ENCODE measurements at places on chromosomes 2 and 18.

DNA sequence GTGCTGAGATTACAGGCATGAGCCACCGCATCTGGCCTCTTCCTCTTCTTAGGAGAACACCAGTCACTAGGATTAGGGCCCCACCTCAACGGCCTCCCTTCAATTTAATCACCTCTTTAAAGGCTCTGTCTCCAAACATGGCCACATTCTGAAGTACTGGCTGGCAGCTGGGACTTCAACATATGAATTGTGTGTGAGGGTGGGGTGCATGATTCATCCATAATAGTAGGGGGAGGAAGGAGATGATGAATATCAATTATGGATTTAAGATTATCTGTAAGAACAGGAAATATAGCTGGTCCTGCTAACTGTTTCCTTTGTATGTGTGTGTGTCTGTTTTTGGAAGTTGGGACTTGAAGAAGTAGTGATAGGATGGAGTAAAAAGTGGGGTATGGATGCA, 14.7 kb upstream of the EPG5 start:
- DNase-seq, result no peak

- peak; percentile 77 for DNase-seq
Observed at GRCh38 chr2:10412380-10412779, 35.7 kb downstream of the ODC1 start.

DNA sequence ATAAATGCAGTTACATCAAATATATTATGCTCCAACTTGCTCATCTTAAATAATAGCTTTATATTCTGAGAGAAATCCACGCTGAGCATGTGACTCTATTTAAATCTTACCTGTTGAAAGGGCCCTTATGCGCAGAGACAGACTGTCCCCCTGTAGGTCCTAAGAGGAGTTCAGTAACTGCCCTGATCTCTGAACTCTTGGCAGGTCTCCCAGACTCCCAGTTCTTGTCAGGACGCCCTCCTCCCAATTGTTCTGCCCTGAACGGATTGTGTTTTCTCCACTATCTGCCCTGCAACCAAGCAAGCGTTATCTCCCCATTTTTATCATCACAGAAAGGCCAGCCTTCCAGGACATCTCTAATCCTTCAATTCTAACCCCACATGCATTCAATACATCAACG, 954.6 kb downstream of the TSN start:
- no peak for DNase-seq

- no peak for DNase-seq
Observed at GRCh38 chr2:6832596-6833299, 33.0 kb downstream of the CMPK2 start.

DNA sequence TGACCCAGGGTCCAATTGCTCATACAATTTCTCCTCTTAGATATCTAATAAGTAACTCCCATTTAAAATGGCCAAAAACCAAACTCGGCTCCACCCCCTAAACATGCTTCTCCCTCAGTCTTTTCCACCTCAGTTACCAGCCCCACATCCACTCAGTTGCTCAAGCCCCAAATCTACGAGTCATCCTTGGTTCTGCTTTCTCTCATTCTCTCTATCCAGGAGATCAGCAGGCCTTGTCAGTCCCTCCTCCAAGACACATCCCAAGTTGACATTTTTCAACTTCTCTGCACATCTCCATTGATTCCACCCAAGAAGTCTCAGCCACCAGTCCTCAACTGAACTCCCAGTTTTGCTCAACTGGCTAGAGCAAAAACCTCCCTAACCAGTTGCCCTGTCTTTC, 40.5 kb upstream of the RTN4 start:
- DNase-seq, result peak; percentile 40

- DNase-seq, result no peak
Observed at GRCh38 chr2:202612145-202612544, 22.6 kb upstream of the FAM117B start.

GRCh38 chr2:198490748-198491147, 686.4 kb downstream of the PLCL1 start:
- DNase-seq, result no peak

DNA sequence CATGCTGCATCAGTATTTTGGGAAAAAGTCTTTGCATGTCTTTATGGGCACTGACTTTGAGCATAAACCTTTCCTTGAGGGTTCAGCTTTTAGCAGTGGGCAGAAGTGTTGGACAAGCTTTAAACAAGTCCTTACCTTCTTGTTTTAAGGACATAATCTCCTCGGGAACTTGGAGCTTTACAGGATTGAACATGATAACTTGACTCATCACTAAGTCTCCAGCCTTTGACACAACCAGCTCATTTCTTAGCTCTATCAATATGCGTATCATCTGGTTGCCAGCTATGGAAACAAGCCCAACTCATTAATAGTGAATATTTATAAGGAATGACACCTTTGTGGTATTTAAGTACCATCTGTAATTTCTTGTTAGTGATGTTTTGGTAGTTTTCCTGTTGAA, 21.0 kb upstream of the RAB27B start:
- DNase-seq, result no peak

GRCh38 chr2:186569897-186570296, 20.0 kb upstream of the ITGAV start:
- DNase-seq, result no peak

- DNase-seq, result no peak
Observed at GRCh38 chr2:88932686-88933085, 241.2 kb downstream of the RPIA start.

DNA sequence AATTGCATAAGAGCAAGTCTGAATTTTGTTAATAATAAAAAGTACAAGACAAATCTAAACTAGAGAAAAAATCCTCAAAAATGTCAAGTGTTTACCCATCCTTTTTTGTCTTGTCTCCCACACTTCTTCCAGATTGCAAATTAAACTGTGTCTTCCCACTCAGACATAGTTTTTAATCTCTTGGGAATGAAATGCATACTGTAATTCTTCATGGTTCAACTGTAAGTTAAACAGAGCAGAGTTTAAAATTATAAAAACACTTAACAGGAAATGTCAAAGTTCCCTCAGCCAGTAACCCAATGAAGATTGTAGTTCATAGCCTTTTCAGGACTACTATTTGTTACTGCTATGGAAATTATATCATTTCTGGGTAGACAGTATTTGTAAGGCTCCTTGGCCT, 171.8 kb downstream of the UBE2E3 start:
- DNase-seq, result no peak

DNA sequence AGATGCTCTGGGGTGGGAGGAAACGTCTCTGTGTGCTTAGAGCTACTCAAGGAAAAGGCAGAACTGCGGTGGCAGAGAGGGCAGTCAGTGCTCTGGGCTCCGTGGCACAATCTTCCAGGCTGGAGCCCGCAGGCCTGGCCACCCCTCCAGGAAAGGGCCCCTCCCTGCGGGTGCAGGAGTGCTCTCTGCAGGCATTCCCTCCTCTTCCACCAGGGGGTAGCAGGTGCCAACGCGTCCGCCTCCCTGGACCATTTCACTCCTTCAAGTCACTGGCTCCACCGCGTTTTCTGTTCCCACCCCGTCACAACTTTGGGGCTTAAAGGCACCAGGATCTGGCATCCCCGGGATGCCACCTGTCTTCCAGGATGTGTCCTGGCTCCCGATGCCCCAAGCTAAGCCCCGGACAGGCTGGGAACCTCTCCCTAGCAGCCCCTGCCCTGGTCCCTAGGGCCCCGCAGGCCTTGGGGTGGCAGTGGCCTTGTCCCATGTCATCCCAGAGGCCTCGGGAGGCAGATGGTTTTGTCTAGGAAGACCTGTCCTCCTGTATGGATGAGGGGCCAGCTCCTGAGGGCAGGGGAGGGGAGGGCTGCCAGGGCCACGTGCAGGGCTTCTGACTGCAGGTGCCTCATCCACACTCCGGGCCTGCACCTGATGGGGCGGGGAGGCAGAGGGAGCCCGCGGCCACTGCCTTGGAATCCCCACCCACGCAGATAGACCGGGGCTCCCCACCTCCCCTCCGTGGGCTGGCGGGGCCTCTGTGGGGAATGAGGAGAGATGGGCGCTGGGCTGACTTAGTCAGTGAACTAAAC, 26.4 kb downstream of the KCNIP3 start:
- peak; percentile 7 for DNase-seq

- no peak for DNase-seq
Observed at GRCh38 chr18:21703241-21703820, 1.2 kb downstream of the ABHD3 start.
